SW 1271 (cell line): ENCODE measurements at places on chromosomes 6 and 20.

DNA sequence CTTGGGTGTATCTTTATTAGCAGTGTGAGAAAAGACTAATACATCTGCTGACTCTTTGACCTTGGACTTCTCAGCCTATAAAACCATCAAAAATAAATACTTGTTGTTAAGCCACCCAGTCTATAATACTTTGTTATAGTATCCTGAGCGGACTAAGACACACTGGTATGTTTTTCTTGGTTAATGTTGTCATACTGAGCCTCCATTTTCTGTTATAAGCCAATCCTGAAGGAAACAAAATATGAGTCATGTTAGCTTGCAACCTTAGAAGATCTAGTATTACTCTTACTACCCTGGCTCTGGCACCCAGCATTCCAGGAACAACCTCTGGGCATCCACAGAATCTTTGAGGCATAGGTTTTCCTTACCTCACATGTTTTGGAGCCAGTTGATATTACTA lies 307.2 kb downstream of the FRK start:
- DNase-seq, result no peak

GRCh38 chr6:104705916-104706442 lies 153.7 kb downstream of the HACE1 start:
- DNase-seq, result no peak

DNA sequence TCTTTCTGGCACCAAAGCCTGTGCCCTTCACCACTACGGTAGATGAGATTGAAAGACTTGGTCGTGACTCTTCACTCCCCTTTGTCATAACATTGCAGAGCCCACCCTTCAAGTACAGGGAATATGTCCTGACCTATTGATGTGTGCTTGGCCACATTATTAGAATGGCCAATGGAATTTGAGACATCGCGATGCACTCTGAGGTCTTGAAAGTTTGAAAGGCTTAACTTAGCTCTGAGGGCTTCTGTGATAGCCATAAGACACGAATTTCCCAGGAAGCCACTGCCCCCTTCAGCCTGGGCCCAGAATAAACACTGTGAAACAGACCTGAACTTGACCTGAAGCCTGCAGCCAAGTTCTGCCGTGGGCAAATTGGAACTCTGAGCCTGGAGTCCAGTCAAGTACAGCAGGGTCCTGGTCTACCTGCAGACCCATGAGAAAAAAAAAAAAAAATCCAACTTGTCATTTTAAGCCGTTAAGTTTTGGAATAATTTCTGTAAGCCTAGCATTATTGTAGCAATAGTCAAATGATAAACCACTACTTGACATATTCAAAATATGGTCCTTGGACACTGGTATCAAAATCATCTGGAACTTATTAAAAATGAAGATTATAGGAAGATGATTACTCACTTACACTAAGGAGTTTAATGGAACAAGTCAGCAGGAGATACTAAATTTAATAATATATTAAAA lies 36.9 kb upstream of the TRAF3IP2 start:
- peak; percentile 8 for DNase-seq

DNA sequence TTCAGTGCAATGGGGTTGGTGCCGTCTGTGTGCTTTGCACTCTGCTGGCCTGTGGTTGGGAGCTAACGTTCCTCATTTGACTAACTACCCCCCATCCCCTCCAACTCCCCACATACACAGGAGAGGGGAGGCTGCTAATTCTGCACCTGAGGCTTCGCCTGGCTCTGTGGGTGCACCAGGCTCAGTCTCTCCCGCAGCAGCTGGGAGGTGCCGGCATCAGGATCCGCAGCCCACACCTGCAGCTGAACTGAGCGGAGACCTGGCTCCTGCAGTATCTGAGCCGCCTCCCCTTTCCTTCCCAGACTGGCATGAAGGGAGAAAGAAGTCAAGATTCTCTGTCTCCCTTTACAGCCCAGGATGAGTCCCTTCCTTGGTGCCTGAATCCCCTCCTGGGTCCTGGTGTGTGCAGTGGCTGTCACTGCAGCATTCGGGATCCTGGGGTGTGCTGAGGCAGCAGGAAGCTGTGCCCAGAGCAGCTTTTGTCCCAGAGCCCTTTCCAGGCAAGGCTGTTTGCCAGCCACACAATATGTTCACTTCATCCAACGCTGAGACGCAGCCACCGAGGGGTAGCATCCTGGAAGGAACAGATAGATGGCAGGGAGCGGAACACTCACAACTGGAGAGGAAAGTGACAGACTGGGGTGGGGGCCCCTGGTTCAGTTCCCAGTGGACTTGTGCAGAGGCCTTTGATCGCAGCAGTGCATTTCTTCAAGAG lies 70.2 kb downstream of the CDH4 start:
- no peak for DNase-seq

DNA sequence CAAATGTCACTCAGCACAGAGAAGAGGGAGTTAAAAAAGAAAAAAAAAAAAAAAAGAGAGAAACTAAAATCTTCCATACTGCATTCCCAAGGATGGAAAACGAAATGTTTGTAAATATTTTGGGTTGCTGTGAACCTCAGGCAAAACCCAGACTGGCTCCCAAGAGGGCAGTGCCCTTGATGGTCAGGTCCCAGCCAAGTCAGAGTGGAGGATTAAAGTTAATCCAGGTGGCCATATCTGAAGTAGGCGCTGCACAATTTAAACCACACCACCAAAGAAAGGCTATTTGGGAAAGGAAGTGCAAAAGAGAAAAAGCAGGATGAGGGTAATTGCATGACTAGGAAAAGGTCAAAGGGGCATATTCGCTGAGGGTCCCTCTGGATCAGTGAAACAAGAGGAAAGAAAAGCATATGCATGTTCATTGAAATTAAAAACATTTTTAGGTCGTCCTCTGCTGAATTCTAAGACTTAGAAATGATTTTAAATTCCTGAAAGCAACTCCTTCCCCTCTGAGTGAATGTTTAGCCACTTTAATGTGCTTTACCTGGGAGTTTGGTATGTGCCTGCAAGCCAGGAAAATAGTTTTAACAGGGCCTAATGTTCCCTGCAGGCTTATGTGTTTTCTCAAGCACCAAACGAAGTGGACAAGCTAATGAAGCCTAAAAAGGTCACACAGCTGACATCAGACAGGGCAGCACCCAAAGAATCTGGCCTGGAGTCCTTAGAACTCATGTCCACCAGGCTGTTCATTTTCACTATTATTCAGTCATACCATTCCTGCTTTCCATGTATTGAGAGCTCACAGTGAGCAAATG lies 159.1 kb downstream of the HACE1 start:
- DNase-seq, result no peak

DNA sequence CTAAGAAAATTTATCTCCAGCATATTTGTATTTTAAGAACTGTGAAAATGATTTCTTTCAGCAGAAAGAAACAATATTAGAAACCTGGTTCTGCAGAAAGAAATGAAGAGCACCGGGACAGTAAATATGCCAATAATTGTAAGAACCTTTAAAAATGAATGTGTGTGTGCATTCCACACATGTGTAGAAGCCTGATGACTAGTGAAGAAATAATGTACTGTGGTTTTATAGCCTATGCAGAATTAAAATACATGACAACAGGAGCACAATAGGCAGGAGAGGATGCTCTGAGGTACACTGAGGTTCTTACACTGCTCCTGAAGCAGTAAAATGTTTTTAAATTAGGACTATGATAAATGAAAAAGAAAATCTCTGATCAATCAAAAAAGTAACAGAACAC lies 48.9 kb downstream of the SNX14 start:
- no peak for DNase-seq
